ENCODE measurements at places on chromosomes 6 and 20.

DNA sequence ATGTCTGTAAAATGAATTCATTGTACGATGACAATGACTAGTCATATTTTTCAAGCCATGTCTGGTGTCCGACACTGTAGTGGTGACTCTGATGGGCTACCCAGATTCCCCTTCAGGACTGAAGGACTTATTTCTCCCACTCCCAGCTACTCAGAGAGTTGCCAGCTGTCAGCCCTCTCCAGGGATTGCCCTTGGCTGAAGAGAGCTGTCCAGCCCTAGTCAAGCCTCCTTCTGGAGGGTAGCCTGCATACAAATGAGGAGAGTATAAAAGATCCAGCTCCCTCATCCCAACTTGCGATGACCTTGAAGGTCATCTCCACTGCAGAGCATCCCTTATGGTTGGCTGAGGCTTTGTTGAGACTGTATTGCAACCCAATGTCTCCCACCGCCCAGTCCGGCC, 29.9 kb downstream of the JPH2 start:
- no peak for DNase-seq

DNA sequence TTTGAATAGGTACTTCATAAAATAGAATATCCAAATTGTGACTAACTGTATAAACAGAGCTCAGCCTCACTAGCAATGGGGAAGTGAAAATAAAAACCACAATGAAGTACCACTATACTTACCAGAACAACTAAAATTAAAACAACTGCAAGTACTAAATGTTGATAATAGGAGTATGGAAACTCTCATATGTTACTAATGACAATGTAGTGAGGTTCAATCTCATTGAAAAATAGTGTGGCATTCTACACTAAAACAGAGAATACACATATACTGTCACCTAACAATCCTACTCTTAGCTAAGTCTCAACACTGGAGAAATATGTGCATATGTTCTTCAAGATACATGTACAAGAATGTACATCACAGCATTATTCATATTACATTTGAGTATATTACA, 132.0 kb upstream of the CARMIL1 start:
- no peak for DNase-seq

GRCh38 chr6:79413562-79414002, 123.6 kb downstream of the LCA5 start:
- DNase-seq, result peak; percentile 49

GRCh38 chr6:6651335-6651734, 62.8 kb downstream of the LY86 start:
- no peak for DNase-seq

GRCh38 chr6:45881705-45882467, 133.8 kb downstream of the CLIC5 start:
- no peak for DNase-seq

DNA sequence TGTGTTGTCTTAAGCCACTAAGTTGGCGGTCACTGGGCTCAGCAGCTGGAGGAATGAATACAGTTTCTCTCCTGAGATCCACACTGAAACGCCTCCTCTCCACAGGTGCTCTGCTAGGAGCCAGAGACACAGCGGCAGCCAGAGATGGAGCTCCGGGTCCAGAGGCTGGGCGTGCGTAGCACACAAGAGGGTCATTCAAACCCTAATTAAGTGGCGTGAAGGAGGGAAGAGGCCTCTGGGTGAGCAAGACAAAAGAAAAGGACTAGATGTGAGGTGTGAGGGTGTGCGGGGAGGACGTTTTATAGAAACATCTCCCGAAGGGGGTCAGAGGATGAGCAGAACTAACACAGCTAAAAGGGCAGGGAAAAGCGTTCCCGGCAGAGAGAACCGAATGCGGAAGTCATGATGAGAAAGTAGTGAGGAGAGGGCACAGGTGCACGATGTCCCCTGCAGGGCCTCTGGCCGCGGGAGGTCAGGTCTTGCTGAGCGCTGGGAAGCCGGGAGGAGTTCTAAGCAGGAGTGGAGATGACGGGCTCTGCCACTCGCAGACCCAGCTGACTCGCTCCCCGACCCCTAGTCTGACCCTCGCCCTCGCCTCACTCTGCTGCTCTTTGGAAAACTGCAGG, 54.4 kb downstream of the BMP7 start:
- no peak for DNase-seq
